ENCODE measurements at places on chromosomes 2 and 18. TPM values are rescaled to one million over a fixed set of nuclear protein-coding genes. Genes with fewer than 3 reads are reported as not detected.

DNA sequence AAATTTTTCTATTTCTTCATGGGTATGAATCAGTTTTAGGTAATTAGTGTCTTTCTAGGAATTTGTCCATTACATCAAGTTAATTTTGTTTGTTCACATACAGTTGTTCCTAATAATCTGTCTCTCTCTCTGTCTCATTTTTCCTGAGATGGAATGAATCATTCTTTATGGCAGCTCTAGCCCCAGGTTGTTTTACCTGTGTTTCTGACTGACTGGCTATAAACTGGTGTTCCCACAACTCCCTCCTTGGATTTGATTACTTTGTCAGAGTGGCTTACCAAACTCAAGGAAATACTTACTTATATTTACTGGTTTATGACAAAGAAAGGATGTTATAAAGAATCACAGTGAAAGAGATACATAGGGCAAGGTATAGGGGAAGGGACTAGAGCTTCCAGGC, 15.1 kb downstream of the ADNP2 start:
- DNase-seq: no peak

DNA sequence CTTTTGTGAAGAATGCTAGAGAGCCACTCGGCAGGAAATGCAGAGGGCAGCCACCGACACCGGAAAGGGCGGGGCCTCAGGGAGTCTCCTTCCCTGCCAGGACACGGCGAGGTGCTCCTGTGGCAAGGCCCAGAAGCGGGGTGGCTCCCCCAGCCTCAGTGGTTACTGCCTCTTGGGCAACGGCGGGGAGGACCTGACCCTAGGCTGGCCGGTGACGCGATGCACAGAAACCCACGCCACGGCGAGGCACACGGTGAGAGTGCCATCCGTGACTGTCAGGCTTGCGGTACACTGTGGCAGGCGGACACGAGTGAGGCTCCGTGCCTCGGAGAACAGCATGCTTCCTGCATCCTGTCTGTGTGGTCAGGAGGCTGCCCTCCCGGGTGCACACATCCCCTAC, 47.8 kb downstream of the ZAP70 start:
- no peak for DNase-seq

- peak; percentile 30 for DNase-seq
Observed at GRCh38 chr2:31003749-31004148, 134.5 kb downstream of the GALNT14 start.

- peak; percentile 1 for DNase-seq
Observed at GRCh38 chr2:233928594-233929351, 11.6 kb downstream of the TRPM8 start.

DNA sequence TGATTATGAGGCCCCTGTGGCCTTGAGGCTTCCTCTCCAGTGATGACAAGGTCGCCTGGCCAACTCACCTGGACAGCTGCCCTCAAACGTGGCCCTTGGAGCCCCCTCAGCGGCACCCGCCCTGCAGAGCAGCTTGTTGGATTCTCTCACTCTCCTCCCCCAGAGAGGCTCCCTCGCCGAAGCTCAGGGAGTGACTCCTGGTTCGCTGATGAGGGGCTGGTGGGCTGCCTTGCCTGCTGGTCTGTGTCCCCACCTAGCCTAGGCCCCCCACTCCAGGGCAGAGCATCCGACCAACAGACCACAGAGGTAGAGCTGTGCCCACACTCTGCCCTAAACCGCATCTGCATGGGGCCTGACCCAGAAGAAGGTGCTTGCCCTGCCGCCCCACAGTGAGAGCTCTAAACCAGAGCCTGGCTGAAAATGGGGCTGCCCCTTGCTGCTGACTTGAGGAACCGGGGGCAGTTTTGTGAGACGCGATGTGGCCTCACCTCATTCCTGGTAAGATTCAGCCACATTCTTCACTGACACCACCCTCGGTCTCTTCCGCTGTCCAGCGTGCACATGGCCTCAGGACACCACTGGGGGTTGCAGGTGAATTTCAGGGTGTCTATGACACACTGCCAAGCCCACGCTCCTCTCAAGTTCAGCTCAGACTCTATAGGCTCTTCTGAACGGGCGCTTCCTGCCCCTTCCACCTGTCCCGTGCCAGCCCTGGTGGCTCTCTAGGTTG, 131.6 kb downstream of the CABLES1 start:
- DNase-seq: no peak

DNA sequence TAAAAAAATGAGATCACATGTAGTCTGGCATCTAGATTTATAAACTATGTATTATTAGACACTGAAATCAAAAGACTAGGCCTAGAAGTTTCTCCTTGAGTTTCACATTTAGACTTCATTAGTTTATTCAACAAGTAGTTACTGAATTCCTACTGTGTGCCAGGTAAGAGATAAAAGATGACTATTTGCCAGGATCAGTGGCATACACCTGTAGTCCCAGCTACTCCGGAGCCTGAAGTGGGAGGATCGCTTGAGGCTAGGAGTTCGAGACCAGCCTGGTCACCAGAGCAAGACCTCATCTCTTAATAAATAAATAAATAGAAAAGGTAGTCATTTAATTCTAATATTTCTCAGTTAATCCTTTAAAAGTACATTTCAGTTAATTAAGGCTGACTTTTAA, 2.1 kb downstream of the FAM98A start:
- DNase-seq: no peak

DNA sequence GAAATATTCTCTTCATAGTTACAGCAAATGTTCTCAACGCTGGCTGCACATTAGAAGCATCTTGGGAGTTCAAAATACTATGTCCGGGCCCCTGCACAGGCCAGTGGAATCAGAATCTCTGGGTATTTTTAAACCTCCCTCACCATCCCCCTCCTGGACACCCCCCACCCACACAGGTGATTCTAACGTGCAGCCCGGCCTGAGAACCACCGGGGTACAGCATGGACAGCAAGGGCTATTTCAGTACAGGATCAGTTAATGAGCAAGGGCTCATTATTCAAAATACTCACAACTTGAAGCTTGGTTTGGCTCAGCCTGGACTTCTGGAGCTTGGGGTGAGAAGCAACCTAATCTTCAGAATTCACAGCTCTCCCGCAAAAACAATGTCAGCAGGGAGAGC, 31.4 kb downstream of the INO80C start:
- DNase-seq: no peak

GRCh38 chr2:10246370-10246769, 56.3 kb upstream of the HPCAL1 start:
- no peak for DNase-seq

DNA sequence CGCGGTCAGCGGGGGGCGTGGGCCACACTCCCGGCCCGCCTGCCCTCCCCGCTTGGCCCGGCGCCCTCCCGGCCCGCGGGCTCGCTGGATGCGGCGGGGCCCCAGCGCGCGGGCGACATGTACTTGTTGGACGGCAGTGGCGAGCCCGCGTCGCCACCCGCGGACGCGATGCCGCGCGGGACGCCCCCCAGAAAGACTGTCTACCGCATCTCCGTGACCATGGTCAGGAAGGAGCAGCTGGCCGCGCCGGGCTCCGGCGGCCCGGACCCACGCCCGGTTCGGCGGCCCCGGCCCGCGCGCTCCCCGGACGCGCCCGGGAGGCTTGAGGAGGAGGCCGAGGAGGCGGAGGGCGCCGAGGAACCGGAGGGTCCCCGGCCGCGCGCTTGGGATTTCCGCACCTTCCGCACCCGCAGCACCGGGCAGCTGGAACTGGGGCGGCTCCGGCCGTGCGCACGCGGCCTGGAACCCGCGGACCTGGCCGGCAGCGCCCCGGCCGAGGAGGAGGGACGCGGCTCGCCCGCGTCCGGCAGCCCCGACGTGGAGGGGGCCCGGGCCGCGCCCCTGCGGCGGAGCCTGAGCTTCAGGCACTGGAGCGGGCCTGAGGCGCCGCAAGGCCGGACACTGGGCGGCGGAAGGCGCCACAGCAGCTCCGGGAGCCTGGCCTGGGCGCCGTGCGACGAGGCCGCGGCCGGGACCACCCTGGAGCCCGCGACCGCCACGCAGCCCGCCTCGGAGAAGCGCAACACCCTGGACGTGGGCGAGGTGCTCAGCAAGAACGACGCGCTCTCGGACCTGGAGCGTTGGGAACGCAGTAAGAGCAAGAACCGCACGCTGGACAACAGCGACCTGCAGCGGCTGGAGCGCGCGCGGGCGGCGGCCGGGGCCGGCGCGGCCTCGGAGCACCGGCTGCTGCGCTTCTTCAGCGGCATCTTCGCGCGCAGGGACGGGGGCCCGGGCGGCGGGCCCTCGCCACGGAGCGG, 176.4 kb downstream of the AGAP1 start:
- peak; percentile 92 for DNase-seq

- DNase-seq: peak; percentile 66
Observed at GRCh38 chr18:50830544-50830943, 10.7 kb upstream of the MRO start.

- DNase-seq: peak; percentile 67
Observed at GRCh38 chr2:100104718-100105677, 37.4 kb downstream of the AFF3 start.

- DNase-seq: peak; percentile 29
Observed at GRCh38 chr2:26469092-26469710, 8.7 kb downstream of the OTOF start.

DNA sequence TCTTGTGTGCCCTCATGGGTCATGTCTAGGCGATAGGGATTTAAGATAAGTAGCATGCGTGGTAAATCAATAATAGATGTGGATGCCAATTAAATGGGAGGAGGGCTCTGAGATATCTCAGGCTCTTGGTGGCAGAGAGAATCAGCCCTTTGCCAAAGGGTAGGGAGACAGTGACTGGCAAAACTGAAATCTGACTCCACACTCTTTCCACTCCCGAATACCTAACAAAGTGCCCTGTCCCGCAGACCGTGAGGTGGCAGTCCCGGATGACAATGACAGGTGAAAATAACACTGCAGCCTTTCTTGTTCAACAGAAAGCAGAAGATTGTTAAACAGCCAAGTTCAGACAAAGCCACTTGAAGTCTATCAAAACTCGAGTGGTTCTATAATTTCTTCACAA, 47.0 kb downstream of the C2orf76 start:
- no peak for DNase-seq

- no peak for DNase-seq
Observed at GRCh38 chr2:47819834-47820233, 36.9 kb downstream of the MSH6 start.

GRCh38 chr2:232463701-232464543, 8.0 kb downstream of the ALPI start:
- no peak for DNase-seq

DNA sequence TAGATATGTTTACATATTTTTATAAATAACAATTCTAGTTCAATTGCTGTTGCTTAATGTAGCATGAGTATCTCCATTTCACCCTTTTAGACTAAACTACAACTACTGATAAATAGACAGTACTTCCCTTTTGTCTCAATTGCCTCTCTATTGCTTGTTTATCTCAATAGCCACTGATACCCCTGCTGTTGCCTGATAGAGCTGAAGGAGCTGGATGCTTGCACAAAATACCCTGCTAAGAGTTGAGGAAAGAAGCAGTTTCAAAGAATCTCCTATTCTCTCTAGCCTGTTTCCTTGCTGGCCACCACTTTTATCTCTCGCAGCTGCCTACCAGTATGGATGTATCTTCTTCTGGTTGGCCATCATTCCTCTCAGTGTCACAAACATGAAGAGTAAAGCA, 16.9 kb upstream of the ZNF804A start:
- no peak for DNase-seq

- DNase-seq: no peak
Observed at GRCh38 chr2:188189356-188189755, 102.3 kb upstream of the GULP1 start.

DNA sequence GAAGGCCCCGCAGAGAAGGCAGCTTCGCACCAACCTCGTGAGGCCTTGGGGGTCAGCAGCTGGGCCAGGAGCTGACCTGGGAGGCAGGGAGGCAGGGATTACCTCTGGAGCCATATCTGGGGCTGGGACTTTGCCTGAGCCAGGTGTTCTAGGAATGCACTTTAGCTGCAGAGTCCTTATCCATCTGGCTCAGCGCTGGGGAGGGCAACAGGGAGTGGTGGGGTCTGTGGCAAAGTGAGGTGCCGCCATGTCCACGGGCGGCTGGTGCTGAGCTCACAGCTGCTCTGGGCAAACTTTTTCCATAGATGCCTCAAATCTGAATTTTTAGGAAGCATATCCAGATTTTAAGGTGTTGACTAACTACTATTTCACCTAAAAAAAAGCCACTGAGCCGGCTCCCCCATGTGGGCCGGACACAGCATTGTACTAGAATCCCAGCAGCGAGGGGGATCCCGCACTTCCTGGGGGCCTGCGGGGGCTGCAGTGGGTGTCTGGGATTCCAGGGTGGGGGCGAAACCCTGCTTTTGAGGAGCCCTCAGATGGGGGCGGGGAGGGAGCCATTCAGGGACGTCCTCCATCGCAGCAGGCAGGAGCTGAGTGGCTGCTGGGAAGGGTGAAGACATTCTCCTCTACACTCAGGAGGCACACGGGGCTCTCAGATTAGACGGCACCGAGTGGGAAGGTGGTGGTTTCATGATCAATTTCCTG, 34.6 kb downstream of the RTP5 start:
- no peak for DNase-seq

DNA sequence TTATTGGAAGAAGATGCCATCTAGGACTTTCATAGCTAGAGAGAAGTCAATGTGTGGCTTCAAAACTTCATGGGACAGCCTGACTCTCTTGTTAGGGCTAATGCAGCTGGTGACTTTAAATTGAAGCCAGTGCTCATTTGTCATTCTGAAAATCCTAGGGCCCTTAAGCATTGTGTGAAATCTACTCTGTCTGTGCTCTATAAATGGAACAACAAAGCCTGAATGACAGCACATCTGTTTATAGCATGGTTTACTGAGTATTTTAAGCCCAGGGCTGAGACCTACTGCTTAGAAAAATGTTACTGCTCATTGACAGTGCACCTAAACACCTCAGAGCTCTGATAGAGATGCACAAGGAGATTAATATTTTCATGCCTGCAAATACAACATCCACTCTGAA, 30.8 kb downstream of the ZNF892 start:
- peak; percentile 7 for DNase-seq

GRCh38 chr2:237459741-237460174, 27.3 kb upstream of the MLPH start:
- no peak for DNase-seq

DNA sequence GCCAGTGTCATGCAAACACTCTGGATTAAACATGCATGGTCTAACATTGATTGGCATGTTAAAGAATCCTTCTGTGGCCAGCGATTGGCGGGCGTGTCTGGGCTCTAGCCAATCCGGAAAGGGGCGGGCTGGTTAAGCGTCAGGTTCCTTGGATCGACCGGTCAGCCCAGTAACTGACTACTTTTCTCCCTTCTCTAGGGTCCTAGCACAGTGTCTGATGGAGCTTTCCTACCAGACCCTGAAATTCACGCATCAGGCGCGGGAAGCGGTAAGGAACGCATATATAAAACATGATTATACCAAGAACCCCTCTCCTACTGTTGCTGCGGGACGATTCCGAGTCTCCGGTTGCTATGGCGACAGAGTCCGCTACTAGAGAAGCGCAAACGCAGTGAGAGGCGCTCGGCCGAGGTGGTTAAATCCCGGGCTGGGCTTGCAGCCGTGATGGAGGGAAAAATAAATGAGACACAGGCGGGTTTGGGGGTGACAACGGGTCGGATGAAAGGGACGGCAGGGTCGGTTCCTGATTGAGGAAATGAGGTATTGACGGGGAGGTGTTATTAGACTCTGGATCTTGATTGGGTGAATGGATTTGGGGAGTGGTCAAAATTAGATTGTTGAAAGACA, 29.4 kb downstream of the KATNAL2 start:
- peak; percentile 91 for DNase-seq

Gene UGT1A10
- polyA plus RNA-seq: not detected

Gene MARCHF4
- 0.10 TPM for polyA plus RNA-seq

Gene CABLES1
- polyA plus RNA-seq: 8.6 TPM

Gene KLHL14
- 0.23 TPM for polyA plus RNA-seq

Gene RRM2
- polyA plus RNA-seq: 27.1 TPM

Gene CCL20
- polyA plus RNA-seq: 1.6 TPM

Gene BCL11A
- 2.8 TPM for polyA plus RNA-seq

Gene CXCR2
- polyA plus RNA-seq: 0.39 TPM

Gene DSG2
- 7.7 TPM for polyA plus RNA-seq

Gene RGPD4
- polyA plus RNA-seq: 0.12 TPM

Gene PSME4
- polyA plus RNA-seq: 39.8 TPM

Gene THOC1
- polyA plus RNA-seq: 40.6 TPM

Gene AGXT
- polyA plus RNA-seq: 0.30 TPM

All from muscle of leg (tissue), 16 donors.